T-helper 17 cell (primary cell): ENCODE measurements at places on chromosomes 12 and 14.

DNA sequence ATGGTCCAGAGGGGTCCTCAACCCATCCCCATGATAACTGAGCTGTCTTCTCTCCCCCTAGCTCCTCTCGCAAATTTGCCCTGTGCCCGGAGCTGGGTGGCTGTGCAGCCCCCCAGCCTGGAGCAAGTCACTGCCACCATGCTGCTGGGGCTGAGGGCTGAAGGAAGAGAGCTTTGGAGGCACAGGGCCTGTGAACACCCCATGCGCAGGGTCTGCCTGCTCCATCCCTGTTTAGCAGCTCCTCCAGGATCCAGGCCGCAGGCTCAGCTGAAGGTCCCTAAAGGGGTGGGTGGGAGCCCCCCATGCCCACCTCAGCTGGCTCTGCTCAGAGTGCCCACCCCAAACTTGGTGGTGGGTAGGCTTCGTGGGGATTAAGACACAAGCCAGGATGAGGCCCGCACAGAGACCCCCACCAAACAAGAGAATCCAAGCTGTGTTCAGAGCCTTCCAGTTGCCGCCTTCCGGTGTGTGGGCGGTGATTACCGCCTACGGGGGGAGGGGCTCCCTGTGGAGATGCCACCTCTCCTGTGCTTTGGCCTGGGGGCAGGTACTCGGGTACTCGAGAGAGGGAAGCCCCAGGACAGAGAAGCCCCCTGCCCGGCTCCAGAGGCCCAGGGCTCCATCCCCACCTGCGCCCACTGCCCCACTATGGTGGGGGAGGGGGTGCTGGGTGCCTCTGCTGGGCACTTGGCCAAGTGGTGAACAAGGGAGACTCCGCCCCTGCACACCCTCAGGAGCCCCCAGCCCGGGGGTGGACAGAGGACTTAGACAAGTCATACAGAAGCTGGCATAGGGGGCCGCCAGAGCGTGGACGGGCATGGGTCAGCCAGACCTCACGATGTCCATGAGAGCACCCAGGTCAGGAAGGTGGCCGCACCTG lies 1.4 kb upstream of the JAG2 start:
- DNase-seq, result no peak

GRCh38 chr14:101963656-101964296 lies 597 bp upstream of the DYNC1H1 start:
- no peak for DNase-seq

- DNase-seq, result no peak
Observed at GRCh38 chr12:6839482-6840201, 1.1 kb upstream of the GNB3 start.

DNA sequence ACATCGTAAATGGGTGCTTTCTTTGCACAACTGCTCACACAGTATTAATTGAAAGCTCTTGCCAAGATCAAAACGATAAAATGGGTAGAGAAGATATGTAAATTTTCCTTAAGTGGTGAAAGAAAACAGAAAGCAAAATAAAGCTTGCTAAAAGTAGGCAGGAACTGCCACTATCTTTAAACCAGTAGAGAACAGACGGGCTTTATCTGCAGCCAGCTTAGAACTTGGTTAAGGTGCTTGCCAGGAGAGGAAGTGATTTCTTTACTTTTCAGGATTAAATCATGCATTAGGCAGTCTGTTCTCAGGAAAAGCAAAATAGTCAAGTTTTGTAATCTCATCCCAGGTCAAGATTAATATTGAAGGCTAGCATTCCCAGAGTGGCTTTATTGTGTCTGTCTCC lies 56.9 kb upstream of the CCDC175 start:
- no peak for DNase-seq

DNA sequence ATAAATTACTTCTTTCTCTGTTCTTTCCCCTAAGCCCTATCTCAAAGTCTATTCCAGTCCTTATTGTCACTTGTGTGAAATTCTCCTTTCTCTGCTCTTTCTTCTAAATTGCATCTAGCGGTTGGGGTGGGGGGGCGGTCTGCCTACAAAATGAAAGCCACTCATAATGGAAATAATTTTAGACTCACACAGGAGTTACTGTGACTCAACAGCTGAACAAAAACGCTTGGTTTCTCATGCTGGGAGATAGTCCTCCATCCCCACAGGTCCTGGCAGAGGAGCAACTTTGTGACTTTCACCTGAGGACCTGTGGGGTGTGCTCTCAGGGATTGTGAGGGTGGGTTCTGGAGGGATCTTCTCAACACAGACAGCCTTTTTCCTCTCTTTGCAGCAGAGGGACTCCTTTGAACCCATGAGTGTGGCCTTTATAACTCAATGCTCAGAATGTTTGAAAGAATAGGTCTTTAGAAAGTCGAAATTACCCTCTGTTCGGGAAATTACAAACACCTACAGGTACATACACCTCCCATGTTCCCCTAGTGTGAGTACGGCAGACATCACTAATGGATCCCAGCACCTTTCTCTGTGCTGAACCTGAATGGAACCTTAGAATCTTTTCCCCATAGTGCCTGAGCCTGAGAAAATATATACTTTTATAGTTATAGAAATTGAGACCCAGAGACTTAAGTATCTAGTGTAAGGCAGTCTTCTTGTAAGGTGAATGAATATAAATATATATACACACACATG lies 109.7 kb downstream of the CHST11 start:
- no peak for DNase-seq

DNA sequence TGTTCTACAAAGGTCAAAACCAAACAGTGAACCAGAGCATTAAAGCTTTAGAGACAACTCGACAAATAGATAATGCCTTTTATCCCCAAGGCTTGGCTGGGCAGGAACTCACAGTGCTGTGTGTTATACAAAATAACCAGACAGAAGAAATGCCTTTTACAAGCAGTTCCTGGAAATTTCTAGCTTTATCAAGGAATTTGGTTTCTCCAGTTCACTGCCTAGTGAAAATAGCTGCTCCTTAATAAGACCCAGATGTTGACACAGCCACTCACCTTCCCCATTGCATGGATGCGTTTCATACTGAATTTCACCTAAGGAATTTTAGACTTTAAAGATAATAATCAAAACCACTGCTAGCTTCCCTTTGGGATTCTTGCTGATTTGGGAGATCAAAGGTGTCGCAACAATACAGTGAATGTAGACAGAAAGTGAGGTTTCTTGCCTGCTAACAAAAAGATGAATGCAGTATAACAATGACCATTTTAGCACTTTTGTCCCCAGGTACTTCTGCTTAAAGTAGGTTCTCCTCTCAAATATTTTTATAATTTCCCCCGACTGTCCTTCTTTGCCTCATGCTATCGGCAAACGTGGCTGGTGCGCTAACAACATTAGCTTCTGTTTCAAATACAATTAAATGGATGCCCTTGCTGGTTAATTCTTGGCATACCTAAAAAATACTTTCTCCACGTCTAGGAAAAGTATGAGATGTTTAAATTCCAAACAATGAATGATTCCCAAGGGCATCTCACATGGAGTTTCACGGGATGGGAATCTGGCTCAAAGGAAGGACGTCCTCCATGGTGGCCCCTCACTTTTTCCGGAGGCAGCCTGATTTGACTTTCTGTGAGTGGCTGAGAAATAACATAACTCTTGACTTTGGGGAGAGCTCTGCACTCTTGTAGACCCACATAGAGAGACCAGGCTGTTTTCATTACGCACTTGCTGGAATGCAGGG lies 162.4 kb downstream of the C12orf75 start:
- DNase-seq, result no peak

- DNase-seq, result no peak
Observed at GRCh38 chr14:76599559-76600287, 161.5 kb upstream of the VASH1 start.

DNA sequence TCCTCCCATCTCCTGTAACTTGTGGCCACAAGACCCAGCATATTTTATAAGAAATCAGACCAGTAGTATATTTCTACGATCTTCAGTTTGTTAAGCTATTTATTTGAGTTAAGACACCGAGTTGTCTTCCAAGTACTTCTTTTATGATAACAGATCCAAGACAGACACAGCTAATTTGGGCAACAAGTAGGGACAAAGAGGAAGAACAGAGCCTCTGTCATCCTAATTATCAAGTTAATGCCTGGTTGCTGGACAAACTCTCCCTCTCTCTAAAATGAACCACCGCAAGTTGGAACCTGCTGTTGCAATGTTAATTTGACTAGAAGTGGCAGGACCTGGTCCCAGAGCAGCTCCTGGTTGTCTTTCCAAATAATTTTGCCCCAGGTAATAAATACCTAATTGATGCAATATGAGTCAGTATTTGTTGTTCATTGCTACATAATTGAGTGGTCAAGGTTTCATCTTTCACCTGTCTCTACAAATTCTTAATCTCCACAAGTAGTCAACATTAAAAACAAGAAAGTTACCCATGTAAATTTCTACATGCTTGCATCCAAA lies 323.7 kb downstream of the PAWR start:
- no peak for DNase-seq

GRCh38 chr14:101112351-101113107 lies 209.0 kb upstream of the RTL1 start:
- no peak for DNase-seq

- no peak for DNase-seq
Observed at GRCh38 chr12:50901685-50902113, 50.6 kb upstream of the HIGD1C start.

- no peak for DNase-seq
Observed at GRCh38 chr12:76952995-76953394, 74.2 kb upstream of the CSRP2 start.

GRCh38 chr14:61484826-61485584 lies 163.6 kb downstream of the PRKCH start:
- no peak for DNase-seq

GRCh38 chr12:48201091-48201490 lies 2.0 kb downstream of the OR10AD1 start:
- DNase-seq, result no peak

GRCh38 chr12:124901003-124901402 lies 13.4 kb downstream of the UBC start:
- DNase-seq, result no peak

DNA sequence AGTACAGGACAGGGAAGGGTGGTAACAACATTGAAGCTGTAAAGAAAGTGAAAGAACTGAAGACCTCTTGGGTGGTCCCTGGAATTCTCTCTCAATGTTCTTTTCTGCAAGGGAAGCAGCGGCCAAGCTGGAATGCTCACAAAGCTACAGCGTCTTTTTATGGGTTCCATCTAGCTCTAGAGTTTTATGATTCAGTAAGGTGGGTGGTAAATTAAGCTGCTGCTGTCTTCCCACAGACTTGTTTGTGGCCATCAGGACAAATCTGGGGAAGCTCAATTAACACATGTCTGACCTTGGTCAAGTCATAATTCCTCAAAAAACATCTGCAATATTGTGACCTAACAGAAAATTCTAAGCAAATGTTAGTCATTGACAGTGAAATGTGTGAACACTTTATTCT lies 139.1 kb downstream of the MED13L start:
- no peak for DNase-seq

GRCh38 chr12:53930591-53931255 lies 7.9 kb upstream of the HOXC13 start:
- no peak for DNase-seq

DNA sequence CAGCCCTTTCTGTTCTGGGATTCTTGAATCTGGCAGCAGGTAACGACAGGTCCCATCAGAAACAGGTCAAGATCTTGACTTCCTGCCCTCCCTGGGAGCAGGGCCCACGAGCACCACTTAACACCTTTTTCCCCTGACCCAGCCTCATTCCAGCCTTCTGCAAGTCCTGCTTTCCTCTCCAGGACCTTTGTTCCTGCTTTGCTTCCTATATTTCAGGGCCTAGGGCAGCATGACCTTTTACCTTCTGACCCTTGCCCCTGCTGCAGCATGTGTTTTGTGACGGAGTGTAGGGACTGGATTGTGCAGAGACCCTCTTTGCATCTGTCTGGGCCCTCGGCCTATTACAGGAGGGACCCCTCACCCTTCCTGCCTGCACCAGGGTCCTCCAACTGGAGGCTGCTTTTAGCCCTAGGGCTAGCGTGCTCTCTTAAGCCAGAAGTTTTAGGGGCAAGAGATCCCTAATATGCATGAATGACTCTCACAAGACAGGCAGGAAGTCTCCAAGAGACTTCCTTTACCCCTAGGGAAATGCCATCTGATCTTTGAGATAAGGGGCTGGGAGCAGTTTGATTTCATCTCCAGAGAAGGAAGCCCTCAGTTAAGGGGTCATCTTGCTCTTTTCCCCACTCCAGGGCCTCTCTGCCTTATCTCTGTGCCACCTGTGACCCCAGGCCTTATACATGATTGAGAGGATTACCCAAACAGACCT lies 209.4 kb upstream of the BCL2L14 start:
- DNase-seq, result no peak

DNA sequence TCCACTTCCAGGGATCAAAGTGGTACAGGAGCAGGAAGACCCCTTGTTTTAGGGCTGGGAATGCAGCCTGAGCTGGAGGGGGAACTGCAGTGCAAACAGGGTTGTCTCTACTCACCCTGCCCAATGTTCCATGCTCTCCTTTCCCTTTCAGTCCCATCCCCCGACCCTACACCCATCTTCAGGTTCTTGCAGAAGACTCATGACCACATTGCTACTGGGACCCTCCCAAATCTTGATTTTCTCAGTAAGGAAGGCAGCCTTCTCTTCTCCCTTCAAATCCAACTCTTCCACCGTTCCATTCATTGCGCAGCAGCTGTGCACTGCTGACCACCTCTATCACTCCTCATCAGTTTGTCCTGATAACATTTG lies 1.9 kb downstream of the SERPINA11 start:
- no peak for DNase-seq

GRCh38 chr14:97407701-97408407 lies 610.7 kb downstream of the VRK1 start:
- no peak for DNase-seq

- no peak for DNase-seq
Observed at GRCh38 chr12:27542628-27543027, 18.6 kb downstream of the PPFIBP1 start.

DNA sequence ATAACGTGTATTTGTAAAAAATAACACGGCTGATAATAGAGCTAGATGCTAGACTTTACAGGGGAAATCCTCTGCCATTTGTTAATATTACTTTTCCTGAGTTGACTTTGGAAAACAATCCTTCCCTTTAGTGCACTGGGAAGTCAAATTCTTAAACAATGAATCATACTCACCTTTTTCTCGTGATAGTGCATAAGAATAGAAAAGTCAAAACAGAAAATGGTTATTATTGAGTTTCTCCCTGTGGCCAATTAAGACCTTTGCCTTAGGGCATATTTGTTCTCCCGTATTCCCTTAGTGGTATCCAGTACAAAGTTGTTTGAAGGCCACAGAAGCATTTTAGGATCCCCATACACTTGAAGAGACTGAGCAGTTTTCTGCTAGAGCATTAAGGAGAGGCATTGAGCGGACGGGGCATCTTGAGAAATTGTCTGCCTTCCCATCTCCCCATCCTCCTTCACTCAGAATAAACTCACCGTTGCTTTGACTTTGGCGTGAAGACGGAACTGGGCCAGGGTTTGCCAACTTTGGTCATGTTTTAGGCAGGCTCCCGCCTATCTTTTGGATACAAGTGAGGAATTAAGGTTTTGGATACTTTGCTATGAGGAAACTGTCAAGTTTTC lies 171.3 kb downstream of the TMTC2 start:
- DNase-seq, result no peak

DNA sequence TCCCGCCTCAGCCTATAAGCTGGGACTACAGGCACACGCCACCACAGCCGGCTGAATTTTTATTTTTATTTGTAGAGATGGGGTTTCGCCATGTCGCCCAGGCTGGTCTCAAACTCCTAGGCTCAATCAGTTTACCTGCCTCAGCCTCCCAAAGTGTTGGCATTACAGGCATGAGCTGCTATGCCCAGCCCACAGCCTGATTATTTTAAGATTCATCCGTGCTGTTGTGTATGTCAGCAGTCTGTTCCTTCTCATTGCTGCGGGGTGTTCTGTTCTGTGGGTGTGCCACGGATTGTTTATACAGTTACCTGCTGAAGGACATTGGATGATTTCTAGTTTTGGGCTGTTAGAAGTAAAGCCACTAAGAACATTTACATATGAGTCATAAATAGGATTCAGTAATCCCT lies 9.6 kb upstream of the EP400 start:
- no peak for DNase-seq
